ENCODE measurements at places on chromosomes 5 and 9.

DNA sequence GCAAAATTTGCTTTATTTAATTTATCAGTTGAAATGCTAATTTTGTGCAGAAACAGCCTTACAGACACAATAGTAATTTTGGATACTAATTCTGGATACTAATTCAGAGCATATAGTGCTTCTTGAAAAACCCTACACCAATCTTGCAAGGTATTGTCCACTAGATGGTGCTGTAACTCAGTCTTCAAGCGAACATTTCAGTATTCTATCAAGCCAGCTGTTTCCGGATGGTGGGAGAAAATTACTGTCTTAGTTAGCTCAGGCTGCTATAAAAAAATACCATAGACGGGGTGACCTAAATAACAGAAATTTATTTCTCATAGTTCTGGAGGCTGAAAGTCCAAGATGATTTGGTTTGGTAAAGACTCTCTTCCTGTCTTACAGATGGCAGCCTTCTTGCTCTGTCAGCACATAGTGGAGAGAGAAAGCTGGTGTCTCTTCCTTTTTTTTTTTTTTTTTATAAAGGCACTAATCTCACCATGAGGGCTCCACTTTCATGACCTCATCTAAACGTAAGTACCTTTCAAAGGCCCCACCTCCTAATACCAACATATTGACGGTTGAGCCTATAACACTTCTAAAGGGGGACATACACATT, 1306.5 kb upstream of the CDH9 start:
- no peak for DNase-seq

GRCh38 chr9:23582836-23583235, 243.2 kb downstream of the ELAVL2 start:
- DNase-seq = no peak

- DNase-seq = no peak
Measured at GRCh38 chr5:160397492-160397891, 2.4 kb downstream of the FAM200C start.

GRCh38 chr5:95748133-95748532, 17.0 kb downstream of the RHOBTB3 start:
- DNase-seq = no peak

GRCh38 chr9:133307301-133307700, 28.7 kb downstream of the SURF6 start:
- no peak for DNase-seq

- no peak for DNase-seq
Measured at GRCh38 chr9:130265431-130266235, at the start of gene HMCN2. Gene HMCN2 (plus strand): TSS chr9:130265760. CDS start chr9:130265879, 119 bp downstream.

GRCh38 chr5:123671042-123671441, 159.1 kb downstream of the CSNK1G3 start:
- DNase-seq = peak; percentile 5

DNA sequence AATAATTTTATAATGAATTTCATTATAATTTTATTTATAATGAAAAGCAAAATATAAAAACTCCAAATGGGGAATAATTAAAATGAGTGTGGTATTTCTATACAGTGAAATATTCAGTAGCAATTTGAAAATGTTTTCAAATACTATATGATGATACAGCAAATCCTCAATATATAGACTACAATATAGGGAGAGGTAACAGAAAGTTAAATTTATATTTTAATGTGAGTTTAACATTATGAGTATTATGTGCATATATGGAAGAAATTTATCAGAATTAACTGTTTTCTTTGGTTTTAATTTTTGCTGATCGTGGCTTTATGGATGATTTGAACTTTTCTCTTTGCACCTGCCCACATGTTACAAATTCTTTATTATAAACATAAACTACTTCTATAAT, 500.9 kb upstream of the ARRDC3 start:
- no peak for DNase-seq

GRCh38 chr9:13151489-13151888, 128.0 kb downstream of the MPDZ start:
- DNase-seq = no peak

- no peak for DNase-seq
Measured at GRCh38 chr5:139251281-139251687, 42.3 kb upstream of the MATR3 start.

Data from stimulated activated CD8-positive, alpha-beta memory T cell treated with anti-CD3 and anti-CD28 coated beads, Interleukin-2, amount 100 ng/mL, for 48 hours (primary cell).